ENCODE measurements at places on chromosomes 7 and 10.

DNA sequence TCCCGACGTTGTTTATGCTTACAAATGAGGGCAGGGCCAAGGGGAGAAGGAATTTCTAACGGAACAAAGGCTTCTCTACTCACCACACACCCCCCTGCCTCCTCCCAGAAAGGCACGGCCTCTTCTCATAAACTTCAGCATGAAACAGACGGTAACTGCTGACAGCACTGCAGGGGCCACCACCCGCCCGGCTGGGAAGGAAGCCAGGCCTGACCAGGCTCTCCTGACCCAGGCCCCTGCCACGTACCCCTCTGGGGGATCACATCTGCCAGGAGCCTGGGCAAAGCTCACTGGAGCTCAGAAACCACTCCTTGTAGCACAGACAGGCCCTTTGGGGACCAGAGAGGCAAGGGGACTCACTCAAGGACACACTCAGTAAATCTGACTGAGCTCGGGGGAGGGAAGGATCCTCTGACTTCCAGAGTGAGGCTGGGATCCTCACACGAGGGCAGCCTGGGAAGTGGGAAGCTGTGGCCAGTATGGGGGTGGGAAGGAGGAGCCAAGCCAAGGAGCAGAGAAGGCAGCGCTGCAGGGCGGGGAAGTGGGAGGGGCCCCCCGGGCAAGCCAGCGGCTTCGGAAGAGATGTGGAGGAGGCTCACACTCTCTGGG lies 46.1 kb downstream of the ZCCHC24 start:
- peak; percentile 96 for DNase-seq

- DNase-seq, result no peak
These were observed 44.6 kb downstream of the BMS1 start for GRCh38 chr10:42827201-42827600.

DNA sequence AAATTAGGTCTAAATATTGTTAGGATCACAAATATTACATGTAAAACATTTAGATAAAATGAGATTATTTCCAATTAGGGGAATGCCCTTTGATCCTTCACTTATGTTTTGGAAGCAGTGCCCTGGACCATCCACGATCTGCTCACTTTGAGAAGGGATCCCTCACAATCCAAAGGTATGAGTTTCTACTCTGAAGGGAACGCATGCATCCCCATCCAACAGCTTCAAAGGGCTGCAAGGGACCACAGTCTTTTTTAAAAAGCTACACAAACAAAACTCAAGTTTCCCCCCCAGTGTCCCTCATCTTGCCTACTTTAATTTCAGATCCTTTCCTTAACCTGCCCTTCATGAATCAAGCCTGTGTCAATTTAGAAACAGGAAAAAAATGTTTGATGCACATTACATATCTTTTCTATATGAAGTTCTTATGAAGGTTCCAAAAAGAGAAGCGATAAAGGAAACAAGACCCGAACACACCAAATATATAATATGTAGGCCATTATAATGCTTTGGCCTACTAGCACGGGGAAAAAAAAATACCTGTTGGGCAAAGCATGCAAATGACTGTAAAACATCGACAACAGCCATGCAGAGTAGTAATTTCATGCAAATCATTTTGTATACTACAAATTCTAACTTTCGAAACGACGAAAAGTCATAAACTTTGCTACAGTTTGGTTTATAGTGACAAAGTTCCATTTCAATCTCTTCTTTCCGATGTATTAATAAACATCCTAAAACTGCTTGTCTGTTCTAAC lies 2.0 kb downstream of the EIF3A start:
- DNase-seq, result no peak

DNA sequence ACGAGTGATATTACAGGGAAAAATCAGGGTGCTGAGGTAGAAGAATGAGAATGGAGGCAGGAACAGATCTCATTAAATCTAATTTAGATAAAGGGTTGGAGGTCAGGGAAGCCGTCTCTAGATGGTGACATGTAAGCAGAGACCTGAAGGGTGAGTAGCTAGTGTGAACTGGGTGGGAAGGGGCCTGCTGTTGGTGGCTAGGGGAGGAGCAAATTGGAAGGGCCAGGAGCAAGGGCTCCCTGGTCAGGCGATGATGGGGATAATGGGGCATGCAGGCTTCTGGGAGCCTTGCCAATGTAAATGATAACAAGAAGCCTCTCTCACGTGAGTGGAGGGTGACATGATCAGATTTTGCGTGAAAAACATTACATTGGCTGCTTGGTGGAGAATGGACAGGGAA lies 76.3 kb downstream of the WDFY4 start:
- peak; percentile 3 for DNase-seq

GRCh38 chr7:111568870-111569462 lies 6.7 kb upstream of the IMMP2L start:
- no peak for DNase-seq

DNA sequence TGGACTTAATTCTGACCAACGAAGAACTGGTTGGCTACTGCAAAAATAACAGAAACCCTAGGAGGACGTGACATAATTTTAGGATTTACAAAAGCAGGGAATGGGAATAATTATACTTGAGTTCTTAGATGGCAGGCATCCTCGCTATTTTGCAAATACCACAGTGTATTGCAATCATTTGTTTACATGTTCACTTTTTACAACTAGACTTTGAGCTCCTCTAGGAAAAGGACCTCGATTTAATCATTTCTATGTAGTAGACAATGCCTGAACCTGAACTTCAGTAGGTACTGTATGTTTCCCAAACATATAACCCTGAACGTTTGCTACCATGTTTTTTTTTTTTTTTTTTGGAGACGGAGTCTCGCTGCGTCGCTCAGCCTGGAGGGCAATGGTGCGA lies 137.7 kb downstream of the CNOT4 start:
- DNase-seq, result no peak

DNA sequence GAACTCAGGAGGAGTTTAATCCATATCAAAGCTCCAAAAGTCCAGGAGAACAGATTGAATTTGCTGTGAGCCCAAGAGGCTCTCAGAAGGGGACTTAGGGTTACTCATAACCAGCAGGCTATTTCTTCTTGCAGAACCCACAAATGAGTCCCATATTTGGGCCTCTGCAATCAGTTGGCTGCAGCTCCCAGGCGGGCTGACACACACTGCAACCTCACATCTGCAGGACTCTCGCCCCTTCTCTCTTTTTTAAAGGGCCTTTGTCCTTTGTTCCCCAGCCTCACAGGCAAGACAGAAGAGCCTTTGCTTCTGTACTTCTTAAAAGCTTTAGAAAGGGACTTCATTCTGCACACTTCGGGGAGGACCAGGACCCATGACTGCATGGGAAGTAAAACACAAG lies 26.7 kb downstream of the CREB3L2 start:
- peak; percentile 64 for DNase-seq

DNA sequence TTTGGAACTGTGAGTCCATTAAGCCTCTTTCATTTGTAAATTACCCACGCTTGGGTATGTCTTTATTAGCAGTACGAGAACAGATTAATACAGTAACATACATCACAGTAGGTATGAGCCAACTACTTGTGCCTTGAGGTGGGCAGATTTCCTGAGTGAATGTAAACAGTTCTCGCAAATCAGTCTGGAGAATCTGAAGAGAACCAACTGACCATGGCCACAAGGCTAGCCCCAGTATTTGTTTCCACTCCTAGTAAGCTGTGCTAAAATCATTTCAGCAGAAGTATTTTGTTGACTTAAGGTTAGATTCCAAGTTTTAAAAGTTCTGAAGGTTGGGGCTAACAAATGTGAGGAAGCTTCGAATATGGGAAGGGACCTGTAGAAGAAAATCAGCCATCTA lies 82.9 kb downstream of the NOD1 start:
- no peak for DNase-seq

DNA sequence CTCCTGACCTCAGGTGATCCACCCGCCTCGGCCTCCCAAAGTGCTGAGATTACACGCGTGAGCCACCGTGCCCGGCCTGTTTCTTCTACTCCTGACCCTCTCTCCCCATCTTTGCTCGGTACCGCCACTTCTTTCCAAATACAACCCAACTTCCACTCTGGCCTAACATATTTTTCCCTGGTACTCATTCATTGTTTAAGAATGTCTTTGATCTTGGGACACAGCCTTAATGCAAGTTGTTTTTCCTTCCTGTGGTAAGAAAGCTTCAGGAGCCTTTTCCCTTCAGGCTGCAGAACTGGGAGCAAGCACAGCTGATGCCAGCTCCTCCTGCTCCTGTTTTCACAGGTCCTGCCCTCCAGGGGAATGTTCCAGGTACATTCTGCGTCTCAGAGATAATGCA lies 13.7 kb downstream of the CALML3 start:
- peak; percentile 58 for DNase-seq

- no peak for DNase-seq
These were observed 11.5 kb downstream of the ZNF3 start for GRCh38 chr7:100069991-100070390.

GRCh38 chr10:30216821-30217220 lies 132.3 kb downstream of the MTPAP start:
- no peak for DNase-seq

DNA sequence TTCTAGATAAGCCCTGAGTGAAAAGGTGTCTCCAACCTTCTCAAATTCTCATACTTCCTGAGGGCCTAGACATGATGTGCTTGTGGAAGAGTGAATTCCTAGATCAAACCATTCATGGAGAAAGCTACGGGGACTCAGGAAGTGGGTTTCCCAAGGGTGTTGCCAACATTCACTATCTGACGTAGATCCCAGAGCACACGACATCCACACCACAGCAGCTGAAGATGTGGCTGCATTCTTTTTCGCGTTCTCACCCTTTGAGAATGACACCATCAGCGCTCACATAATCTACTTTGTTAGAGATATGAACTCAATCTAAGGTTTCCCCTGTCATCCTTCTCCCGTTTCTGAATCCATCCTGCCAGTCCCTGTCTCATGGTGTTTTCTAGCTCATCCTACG lies 290.8 kb downstream of the DNAJB6 start:
- peak; percentile 5 for DNase-seq
